ENCODE measurements at places on chromosomes 2 and 18.

- no peak for DNase-seq
Observed at GRCh38 chr2:15200581-15200980, 360.6 kb downstream of the NBAS start.

DNA sequence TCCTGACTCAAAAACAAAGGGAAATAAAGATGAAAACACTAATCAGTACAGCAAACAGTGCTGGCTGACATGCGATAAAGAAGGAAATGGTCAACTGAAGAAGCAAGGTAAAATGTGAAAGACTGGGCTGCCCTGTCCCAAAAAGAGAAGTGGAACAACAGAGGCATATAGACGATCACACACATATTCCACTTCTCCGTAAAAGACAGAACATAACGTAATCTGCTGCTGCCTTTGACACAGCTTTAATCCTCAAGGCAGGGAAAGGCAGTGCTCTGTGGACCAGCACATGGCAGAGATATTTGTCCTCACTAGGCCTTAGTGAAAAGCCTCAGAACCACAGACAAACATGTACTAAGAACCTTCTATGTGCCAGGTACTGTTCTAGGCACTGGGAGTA is 24.3 kb upstream of the REL start:
- no peak for DNase-seq

DNA sequence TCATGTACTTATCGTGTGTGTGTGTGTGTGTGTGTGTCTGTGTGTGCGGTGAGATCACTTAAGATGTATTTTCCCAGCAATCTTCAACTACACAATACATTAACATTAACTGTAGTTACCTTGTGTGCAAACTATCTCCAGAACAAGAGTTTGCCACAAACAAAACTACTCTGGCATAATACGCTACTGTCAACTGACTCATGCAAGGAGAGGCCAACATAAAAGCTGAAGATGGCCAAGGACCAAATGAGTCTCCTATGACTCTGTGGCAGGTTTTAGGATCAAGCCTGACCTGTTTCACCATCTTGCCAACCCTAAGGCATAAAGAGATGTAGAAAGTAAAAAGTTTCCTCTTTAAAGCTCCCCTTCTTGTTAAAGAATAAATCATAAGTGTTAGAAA is 20.1 kb downstream of the CYB5A start:
- no peak for DNase-seq

DNA sequence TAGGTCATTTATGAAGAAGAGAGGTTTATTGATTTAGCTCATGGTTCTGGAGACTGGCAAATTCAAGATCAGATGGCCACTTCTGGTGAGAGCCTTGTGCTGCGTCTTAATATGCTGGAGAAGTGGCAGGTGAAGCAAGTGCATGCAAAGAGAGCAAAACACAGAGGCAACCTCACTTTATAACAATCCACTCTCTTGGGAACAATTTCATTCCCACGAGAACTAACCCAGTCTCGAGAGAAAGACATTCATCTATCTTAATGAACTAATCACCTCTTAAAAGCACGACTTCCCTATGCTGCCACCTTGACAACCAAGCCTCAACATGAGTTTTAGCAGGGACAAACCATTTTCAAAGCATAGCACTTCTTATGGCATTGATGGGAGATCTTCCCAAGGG is 186.5 kb upstream of the RASGRP3 start:
- DNase-seq: no peak

GRCh38 chr18:6728809-6729246 is 688 bp upstream of the ARHGAP28 start:
- no peak for DNase-seq
